ENCODE measurements at places on chromosomes 2 and 18. TPM values are rescaled to one million over a fixed set of nuclear protein-coding genes. Genes with fewer than 3 reads are reported as not detected.

Gene ZSWIM2
- total RNA-seq: not detected

Gene ACVR1C
- 1.1 TPM for total RNA-seq

Gene CHRNG
- total RNA-seq: not detected

Gene PDCD1
- total RNA-seq: 1.8 TPM

Gene MC5R
- total RNA-seq: not detected

Gene STPG4
- not detected for total RNA-seq

Gene SATB2
- 3.9 TPM for total RNA-seq

Gene AKAIN1
- total RNA-seq: not detected

Gene MAPK4
- total RNA-seq: 7.0 TPM

Gene EML6
- 1.4 TPM for total RNA-seq

Gene ASB18
- total RNA-seq: not detected

Gene TEX261
- 63.1 TPM for total RNA-seq

Gene LONRF2
- total RNA-seq: 4.2 TPM

Gene DSG2
- 34.2 TPM for total RNA-seq

Gene TBR1
- total RNA-seq: not detected

Gene RIT2
- total RNA-seq: not detected

Gene ASXL3
- total RNA-seq: 1.3 TPM

Gene FSHR
- total RNA-seq: not detected

Gene CPLX4
- not detected for total RNA-seq

Gene IL1RL2
- total RNA-seq: 0.58 TPM

Gene SLC23A3
- total RNA-seq: 3.1 TPM

Gene KHK
- total RNA-seq: 4.9 TPM

Gene COPS7B
- total RNA-seq: 34.8 TPM

Gene RGPD4
- total RNA-seq: 0.23 TPM

Gene RESP18
- total RNA-seq: not detected

Gene IMMT
- 54.9 TPM for total RNA-seq

Gene POTEJ
- not detected for total RNA-seq

Gene EGR4
- total RNA-seq: not detected

Gene RASGRP3
- total RNA-seq: 13.6 TPM

Gene DSC3
- 1.6 TPM for total RNA-seq

Gene EPB41L3
- 68.9 TPM for total RNA-seq

Gene PROKR1
- total RNA-seq: not detected

Gene ADD2
- total RNA-seq: 1.4 TPM

Measured in upper lobe of right lung (tissue), 1 donor.